Left lobe of liver (tissue), 2 donors: ENCODE measurements at places on chromosomes 5 and 9. TPM values are rescaled to one million over a fixed set of nuclear protein-coding genes. Genes with fewer than 3 reads are reported as not detected.

Gene ORM2
- 4,103 TPM for total RNA-seq

Gene C5orf34
- 0.70 TPM for total RNA-seq

Gene STING1
- 8.0 TPM for total RNA-seq

Gene LCN15
- total RNA-seq: not detected

Gene MARCHF3
- total RNA-seq: 0.88 TPM

DNA sequence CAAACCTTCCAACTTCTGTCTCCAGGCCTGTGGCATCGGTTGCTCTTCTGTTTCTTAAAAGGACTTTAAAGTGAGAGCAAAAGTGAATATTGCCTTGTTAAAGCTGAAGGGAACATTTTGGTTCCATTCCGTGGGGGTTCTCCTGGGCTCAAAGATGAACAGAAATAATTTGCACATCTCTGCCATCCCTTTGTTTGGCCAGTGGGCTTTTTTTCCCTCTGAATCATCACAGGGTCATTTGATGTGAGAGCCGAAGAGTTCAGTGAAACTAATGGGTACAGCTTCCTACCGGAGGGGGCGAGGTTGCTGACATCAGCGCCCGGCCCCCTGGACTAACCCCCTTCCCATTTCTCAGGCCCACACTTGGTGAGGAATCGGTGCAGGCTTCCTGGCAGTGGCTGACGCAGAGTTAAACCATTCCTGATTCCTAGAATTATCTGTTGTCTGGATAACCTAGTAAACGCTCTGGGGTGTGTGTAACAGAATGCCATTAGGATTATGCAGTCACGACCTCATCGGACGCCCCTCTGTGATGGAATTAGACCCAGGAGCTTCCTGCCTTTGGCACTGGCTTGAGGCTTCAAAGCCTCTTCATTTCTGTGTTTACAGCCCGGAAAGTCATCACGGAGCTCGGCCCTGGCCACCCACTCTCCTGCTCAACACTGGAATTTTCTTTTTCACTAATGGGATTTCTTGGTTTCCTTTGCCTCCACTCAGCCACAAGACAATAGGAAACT is 61.6 kb upstream of the RPL26L1 start:
- DNase-seq: no peak

GRCh38 chr9:20405616-20406015 is 216.7 kb downstream of the MLLT3 start:
- DNase-seq: no peak

DNA sequence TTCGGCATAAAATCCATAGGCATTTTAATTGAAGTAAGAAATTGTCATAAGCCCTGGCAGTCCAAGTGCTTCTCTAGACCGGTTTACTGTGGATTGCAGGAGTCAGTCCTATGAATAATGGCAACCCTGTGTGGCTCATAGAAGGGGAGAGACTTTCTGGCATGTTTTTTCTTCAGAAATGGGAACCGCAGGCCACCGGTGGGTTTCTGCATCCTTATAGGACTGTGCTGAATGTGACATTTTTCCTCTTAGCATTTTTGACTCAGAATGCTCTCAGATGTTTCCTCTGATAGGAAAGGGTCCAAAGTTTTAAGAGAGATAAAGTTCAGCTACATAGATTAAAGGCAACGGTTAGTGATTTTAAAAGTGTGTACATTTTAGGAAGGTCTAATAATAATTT is 6.3 kb downstream of the DAPK1 start:
- DNase-seq: no peak

- no peak for DNase-seq
Measured at GRCh38 chr9:7246917-7247522, 489.2 kb downstream of the KDM4C start.

DNA sequence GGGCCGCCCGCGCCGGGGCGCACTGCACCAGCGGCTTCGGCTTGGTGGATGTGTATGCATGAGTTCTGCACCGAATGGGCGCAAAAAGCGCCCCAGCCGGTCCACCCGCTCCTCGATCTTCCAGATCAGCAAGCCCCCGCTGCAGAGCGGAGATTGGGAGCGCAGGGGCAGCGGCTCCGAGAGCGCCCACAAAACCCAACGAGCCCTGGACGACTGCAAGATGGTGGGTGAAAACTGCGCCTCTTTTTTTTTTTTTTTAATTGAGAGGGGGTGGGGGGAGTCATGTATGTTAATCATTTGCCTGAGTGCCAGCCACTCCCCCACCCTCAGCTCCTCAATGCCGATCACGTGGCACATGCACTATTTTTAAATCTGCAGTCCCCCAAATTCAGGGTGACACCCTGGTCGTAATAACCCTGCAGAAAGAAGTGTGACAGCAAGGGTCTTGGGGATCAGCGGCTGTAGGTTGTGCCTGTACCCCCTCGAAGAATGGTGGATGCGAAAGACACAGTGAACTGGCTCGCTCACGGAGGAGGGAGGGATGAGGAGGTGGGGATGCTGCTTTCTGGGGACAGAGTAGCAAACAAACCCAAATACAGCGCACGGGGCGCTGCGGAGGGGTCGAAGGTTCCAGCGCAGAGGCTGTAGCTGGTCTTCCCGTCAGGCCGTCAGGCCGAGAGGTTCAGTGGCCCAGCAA is 900 bp downstream of the RGS7BP start:
- no peak for DNase-seq

GRCh38 chr9:7777771-7778170 is 21.8 kb downstream of the DMAC1 start:
- no peak for DNase-seq

- DNase-seq: no peak
Measured at GRCh38 chr9:115997923-115998322, 155.7 kb upstream of the PAPPA start.

GRCh38 chr5:57348376-57349140 is 134.1 kb downstream of the ACTBL2 start:
- DNase-seq: no peak

DNA sequence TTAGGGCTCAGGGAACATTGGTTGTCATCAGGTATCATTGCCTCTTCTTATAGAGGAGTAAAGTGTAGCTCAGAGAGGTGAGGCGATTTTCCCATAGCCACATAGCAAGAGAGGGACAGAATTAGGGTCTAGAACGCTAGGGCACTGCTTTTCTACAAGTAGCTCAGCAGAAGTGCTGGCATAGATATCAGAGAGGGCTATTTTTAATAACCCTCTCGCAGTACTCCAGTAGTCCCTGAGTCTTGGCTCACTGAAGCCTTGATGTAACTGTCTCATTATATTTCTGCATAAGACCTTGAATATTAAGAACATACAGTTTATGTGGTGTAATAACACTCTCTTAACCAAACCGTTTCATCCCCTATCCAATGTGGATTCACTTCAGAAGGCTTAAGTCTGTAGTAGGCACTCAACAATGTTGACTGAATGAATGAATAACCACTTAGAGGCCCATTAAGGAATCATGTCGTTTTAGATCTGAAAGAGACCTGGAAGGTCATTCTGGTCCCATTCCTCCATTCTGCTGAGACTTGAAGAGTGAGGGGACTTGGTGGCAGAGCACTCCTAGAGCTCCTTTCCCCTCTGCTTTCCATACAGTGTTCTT is 4.7 kb upstream of the FRMPD1 start:
- DNase-seq: no peak

DNA sequence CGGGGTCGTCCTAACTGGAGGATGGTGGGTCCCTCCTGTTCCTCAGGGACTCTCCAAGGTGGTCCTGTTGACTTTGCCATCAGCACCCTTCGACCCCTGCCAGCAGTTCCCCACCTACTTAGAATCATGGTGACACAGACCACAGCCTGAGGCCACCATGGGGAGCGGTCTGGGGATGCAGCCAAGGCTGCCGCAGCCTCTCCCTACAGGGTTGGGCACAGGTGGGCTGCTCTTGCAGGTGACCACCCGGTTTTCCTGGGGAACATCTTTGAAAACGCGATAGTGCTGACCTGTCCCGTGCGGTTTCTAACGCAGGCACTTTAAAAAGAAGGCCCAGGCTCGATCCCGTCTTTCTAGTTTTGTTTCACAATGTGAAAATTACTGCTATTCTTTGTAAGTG is 12.7 kb upstream of the CEL start:
- no peak for DNase-seq
